CD8-positive, alpha-beta memory T cell (primary cell): ENCODE measurements at places on chromosomes 4 and X. TPM values are rescaled to one million over a fixed set of nuclear protein-coding genes. Genes with fewer than 3 reads are reported as not detected.

- DNase-seq, result no peak
These were observed 18.7 kb upstream of the DDIT4L start for GRCh38 chr4:100208964-100209363.

DNA sequence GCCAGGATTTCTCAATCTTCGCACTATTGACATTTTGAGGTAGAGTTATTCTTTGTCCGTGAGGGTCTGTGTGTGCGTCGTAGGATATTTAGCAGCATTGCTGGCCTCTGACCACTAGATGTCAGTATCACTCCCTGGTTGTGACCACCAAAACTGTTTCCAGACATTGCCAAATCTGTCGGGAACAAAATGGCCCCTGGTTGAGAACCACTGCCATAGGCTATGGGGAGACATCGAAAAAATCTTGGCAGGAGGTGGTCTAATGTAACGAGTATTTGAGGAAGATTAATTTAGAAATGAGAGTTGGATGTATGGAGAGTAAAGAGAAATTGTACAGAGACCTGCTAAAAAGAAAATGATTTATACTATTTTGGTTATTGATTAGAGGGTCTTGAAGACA, 108.4 kb downstream of the DOCK11 start:
- peak; percentile 36 for DNase-seq

REPS2 gene
- total RNA-seq, result 0.49 TPM

DNA sequence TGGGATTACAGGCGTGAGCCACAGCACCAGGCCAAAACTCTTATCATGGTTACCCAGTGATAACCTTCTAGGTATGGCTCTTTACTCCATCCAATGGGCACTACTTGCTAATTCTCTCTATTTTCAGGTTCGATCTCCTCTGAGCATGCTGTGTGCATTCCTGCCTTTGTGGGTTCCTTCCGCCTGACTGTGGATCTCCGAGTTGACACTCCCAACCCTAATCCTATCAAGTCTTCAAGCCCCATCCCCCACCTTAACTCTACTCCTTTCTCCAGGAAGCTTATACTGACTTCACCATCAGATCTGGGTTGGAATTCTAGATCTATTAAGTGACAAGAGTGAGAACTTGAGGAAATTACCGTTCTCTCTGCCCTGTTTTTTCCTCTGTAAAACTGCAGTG, 64.6 kb downstream of the ZAR1 start:
- DNase-seq, result no peak

DNA sequence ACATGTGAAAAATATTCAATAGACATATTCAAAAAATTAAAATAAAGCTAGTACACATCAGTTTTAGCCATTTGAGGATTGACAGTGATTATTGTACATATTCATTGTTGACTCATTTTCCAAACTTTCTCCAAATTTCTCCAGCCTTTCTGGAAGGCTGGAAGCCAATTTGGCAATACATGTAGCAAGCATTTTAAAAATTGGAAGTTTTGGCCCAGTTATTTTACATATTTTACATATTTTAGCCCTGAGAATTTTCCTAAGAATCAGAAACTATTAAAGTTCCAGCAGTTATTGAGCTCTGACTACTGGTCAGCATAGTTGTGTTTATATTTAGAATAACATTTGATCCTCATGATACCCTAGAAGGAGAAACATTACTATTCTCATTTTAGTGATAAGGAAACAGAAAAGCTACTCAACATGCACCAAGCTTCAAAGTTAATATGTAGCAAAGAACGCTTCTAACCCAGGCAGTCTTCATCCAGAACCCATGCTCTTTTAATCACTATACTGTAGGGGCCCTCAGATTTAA, 3.2 kb downstream of the CABS1 start:
- no peak for DNase-seq

RBM47 gene
- 1.1 TPM for total RNA-seq

PNMA5 gene
- total RNA-seq, result not detected

- no peak for DNase-seq
These were observed 274 bp upstream of the ERVMER34-1 start for GRCh38 chr4:52751487-52751911.

- DNase-seq, result no peak
These were observed 68.2 kb upstream of the TMEM33 start for GRCh38 chr4:41866799-41867677.

DNA sequence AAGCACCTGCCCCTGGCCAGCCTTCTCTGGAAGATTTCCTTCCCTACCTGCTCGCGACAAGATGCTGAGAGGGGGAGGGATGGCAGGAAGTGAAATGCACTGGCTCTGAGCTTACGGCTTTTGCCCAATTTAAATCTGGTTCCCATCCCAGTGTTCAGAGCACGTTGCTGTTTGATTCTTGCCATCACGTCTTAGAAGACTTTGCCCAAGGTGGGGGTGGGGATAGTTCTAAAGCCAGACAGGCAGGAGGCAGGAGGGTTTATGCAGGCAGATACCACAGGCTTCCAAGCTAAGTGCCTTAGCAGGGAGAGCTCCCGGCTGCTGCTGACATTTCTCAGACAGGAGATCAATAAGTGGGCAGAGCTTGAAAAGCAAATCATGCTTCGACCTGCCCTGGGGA, 393.9 kb downstream of the MID1IP1 start:
- DNase-seq, result no peak

ABRAXAS1 gene
- 10.8 TPM for total RNA-seq

DNA sequence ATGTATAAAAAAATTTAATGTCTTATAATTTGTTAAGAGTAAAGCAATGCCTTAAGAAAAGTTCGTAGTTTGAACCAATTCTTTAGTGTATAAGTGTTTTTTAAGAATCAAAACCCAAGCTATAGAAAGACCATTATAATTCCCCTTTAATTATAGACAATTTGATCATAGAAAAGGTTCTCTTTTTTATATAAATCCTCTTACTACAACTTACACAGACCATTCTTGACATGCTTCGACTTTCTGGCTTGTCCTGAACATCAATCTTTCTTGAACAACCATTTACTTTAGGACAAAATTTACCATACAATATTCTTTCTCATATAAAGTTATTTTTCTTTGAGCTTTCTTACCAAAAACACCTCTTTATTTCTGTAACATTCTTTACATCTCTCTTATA, 330.5 kb upstream of the SPANXN1 start:
- DNase-seq, result no peak

DNA sequence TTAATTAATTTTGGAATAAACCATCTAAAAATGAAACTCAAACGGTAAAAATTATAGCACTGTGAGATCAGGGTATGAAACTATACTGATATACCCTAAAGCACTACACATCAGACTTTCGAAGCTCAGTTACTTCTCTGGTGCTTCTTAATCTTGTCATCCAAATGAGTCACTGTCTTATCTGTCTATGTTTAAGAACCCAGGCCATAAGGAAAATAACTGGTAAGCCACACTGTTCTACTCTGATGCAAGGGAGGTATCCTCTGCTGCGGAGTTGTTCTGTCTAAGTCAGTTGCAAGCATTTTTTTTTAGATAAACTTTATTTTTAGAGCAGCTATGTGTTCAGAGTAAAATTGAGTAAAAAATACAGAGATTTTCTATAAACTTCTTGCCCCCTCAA, 830.8 kb upstream of the POU3F4 start:
- DNase-seq, result no peak

GRCh38 chr4:143538979-143539669, 25.6 kb downstream of the SMARCA5 start:
- DNase-seq, result no peak

GRCh38 chr4:123443401-123444289, 47.0 kb downstream of the SPRY1 start:
- peak; percentile 14 for DNase-seq

ARX gene
- total RNA-seq, result not detected

- DNase-seq, result no peak
These were observed 44.3 kb downstream of the NYX start for GRCh38 chrX:41491267-41492004.

- no peak for DNase-seq
These were observed 429.6 kb downstream of the RAB28 start for GRCh38 chr4:13054420-13054970.

DNA sequence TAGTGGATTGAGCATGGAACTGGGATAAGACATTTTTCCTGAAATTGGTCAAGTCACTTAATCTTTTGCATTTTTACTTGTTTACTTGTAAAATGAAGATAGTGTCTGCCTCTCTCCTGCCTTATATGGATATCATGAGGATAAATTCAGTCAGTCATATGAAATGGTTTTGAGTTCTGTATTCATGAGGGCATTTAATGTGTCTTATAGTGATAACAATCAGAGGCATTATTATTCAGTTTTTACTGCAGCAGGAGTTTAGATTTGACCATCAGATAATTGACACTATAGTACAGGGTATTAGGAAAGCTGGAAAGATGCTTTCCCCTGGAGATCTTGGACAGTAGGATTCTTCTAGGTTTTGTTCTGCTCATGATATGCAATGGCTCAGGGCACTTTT, 26.0 kb downstream of the NPNT start:
- DNase-seq, result no peak

- DNase-seq, result no peak
These were observed at the start of gene ING2 for GRCh38 chr4:183504930-183505610. Gene ING2, plus strand, starts transcription at chr4:183505058. Its CDS starts 138 bp downstream, at chr4:183505196.

PCYT1B gene
- not detected for total RNA-seq

DNA sequence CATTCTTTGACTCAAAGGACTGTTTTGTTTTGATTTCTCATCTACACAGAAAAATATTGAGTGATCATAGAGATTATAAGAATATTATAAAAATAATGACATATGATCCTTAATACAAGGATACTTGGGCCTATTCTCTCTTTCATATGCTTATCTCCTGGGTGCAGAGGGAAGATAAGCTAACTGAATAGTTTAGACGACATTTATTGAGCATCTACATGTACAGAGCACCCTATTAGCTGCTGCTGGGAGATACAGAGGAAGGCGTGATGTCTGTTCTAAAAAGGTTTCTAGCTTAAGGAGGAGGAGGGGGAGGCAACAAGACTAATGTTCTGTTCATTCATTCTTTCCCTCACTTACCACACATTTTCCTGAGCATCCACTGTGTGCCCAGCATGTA, 106.8 kb downstream of the HDAC8 start:
- no peak for DNase-seq

- DNase-seq, result no peak
These were observed 202.9 kb upstream of the BOD1L1 start for GRCh38 chr4:13830449-13830848.

DNA sequence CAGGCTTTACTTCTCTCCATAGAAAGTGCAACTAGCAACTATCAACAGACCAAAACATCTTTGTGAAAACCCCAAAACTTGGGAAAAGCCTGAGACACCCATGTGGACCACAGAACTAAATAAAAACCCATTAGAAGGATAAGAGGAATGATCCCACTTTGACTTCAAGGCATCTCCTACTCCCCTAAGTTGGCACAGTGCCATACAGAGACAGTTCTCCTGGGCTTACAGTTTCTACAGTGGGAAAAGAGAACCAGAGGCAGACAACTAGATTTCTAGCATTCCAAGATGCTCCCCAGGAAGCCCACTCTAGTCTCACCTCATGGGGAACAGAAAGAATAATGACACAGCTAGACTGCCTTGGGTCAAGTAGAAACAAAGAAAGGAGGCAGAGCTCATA, 20.4 kb downstream of the TMLHE start:
- DNase-seq, result no peak

- DNase-seq, result no peak
These were observed 3.2 kb downstream of the EFNB1 start for GRCh38 chrX:68832101-68832416.

DNA sequence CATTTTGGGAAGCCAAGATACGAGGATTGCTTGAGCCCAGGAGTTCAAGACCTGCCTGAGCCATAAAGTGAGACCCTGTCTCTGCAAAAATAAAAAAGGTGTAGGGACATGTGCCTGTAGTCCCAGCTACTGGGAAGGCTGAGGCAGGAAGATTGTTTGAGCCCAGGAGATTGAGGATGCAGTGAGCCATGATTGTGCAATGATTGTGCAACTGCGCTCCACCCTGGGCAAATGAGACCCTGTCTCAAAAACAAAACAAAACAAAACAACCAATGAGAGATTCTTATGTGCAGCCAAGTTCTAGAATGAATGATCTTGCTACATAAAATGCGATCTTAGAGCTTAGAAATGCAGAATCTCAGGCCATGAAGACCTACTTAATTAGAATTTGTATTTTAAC, 22.5 kb downstream of the SLC9B2 start:
- DNase-seq, result no peak

GRCh38 chrX:149010013-149010852, 494.9 kb downstream of the IDS start:
- no peak for DNase-seq

GRCh38 chrX:133634416-133634815, 219.1 kb upstream of the GPC4 start:
- no peak for DNase-seq

FMR1NB gene
- not detected for total RNA-seq

GRCh38 chr4:5462896-5463295, 245.5 kb downstream of the EVC2 start:
- no peak for DNase-seq

BEX4 gene
- total RNA-seq, result 11.5 TPM

TMEM255A gene
- 0.09 TPM for total RNA-seq
